ENCODE measurements at places on chromosomes 2 and 18.

GRCh38 chr2:161044921-161045320, 115.3 kb upstream of the TANK start:
- DNase-seq: no peak

GRCh38 chr2:7379799-7380198, 462.6 kb downstream of the RNF144A start:
- no peak for DNase-seq

GRCh38 chr2:207601774-207602173, 23.4 kb downstream of the METTL21A start:
- DNase-seq: no peak

GRCh38 chr2:80302314-80303005, 2.1 kb downstream of the LRRTM1 start:
- no peak for DNase-seq

GRCh38 chr18:13254971-13255927, 36.7 kb downstream of the LDLRAD4 start:
- DNase-seq: no peak

DNA sequence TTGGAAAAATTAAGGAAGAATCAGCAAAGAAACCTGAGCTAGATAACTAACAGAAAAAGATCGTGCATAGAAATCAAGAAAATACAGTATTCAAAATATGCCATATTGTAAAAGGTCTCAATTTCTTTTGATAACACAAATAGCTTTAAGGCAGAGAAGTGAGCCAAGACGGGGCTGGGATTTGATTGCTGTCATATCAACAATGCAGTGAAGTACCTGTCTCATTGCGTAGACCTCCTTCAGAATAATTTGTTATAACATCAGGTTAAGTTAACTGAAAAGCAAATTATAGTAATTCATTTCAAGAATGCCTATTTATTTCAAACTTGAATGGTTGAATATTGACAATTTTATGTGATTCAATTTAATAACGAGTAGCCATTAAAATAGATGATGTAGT, 453.8 kb upstream of the MAP2 start:
- DNase-seq: no peak

DNA sequence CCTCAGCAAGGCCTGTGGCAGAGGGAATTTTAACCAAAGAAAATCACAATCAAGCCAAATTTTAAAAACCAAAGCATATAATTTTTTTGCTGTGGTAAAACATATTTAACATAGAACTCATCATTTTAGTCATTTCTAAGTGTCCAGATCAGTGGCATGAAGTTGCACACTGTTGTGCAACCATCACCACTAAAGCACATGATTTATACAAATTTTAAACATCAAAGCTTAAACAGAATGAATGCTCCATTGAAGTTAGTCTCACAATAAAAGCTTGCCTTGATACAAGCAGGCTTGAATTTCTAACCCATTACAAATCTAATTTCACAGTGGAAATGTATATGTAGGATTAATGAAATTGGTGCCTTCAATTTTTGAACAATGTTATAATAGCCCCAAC, 31.2 kb downstream of the FTCDNL1 start:
- no peak for DNase-seq

- DNase-seq: no peak
Observed at GRCh38 chr2:101509499-101510284, 34.8 kb upstream of the RFX8 start.

GRCh38 chr18:4412286-4412685, 42.8 kb downstream of the DLGAP1 start:
- no peak for DNase-seq

DNA sequence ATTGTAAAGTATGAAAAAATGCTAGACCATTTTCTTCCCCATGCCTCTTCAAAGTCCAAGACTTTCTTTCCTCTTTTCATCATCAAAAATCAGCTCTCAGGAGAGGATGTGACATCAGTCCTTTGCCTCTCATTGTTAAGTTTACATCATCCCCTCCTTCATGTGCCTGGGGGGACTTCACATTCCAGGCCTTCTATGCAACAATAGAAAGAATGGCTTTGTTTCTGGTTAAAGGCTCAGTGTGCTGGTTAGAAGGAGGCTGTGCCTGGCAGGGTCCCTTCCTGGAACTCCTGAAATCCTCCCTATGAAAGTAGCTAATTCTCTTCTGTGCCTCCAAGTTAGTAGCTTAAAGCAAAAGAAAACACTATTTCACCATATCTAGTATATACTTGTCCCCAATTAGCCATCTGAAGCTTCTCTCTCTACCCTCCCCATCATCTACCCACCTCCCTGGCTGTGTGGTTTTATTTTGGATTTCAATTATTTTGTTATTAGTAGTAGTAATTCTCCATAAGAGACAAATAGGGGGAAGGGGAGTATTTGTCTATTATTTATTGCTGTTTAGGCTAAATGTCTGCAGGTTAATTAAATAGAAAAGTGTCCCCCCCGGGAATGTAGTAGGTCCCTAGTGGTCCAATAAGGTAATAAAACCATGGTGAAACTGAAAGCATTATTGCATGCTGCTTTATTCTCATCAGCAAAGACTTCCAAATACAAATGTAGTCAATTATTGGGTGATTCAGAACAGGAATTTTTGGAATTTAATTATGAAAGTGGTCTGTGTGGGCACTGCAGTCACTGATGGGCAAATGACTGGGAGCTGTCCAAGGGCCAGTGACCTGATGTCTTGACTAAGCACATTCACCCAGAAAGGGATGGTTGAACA, 69.0 kb downstream of the CPO start:
- DNase-seq: no peak

- DNase-seq: no peak
Observed at GRCh38 chr2:56108806-56109205, 75.0 kb upstream of the CCDC85A start.

- DNase-seq: no peak
Observed at GRCh38 chr2:75645643-75646042, 940 bp upstream of the MRPL19 start.

GRCh38 chr18:42228581-42228980, 273.5 kb downstream of the PIK3C3 start:
- DNase-seq: no peak

GRCh38 chr18:21054252-21054821, 57.3 kb downstream of the ROCK1 start:
- DNase-seq: no peak

DNA sequence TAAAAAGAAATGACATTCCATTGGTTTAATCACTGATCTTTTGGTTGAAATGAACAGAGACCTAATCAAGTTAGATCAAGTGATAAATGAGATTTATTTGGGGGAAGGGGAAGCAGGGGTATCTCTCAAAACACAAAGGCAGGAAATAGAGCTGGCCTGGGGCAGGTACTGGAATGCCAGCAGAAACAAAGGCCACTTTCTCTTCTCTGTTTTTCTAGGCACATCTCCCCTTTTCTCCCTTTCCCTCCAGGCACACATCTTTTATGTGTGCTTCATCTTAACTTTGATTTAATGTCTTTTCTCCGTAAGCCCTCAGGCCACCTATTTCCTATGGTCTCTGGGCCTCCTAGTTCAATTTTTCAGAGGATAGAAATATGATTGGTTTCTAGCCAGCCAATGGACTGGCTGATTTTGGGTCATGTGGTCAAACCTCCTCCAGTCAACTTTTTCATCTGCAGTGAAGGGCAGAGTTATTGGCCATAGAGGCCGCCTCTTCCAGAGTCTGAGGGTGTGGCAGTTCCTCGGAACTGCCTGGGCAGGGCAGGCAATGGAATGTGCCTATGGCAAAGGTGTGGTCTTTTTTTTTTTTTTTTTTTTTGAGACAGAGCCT, 58.9 kb upstream of the FAM136A start:
- DNase-seq: no peak

- no peak for DNase-seq
Observed at GRCh38 chr2:146370826-146371225, 1474.0 kb upstream of the ACVR2A start.

- DNase-seq: no peak
Observed at GRCh38 chr2:99899882-99900281, 242.5 kb downstream of the AFF3 start.

- no peak for DNase-seq
Observed at GRCh38 chr18:25062720-25063119, 289.2 kb downstream of the ZNF521 start.

DNA sequence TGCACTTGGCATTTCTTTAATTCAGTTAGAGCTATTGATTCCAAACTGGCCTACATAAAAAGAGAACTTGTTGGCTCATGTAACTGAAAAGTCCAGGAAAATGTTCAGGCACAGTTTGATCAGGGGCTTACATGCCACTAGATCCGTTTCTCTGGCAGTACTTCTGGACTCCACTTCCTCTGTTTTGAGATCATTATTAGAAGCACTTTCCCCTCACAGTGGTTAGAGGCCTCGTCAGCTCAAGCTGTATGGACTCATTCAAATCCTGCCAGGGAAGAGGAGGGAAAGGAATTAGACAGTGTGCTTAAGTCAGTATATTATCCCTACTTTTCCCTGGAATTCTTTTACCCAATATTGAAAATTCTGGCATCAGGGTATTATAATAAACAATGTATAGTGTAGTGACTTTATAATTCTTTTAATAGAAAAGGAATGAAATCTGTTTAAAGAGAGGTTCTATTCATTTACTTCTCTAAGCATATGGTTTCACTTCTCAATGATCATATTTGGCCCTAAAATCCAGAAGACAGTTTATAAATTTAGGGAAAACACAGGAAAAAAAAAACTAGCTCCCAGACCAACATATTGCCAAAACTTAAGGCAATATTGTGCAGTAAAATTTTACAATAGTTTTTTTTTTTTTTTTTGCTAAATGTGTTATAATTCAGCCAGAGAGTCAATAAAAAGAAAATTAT, 92.0 kb downstream of the ARMC9 start:
- no peak for DNase-seq

- DNase-seq: no peak
Observed at GRCh38 chr2:202373490-202373889, 2.6 kb upstream of the BMPR2 start.

All from activated T-helper 1 cell treated with anti-CD3 and anti-CD28 coated beads, Interleukin-2, amount 50 U/mL, for 16 hours (primary cell).